ENCODE measurements at places on chromosomes 6 and 20.
A peak's percentile ranks its signal among the peaks of the same experiment; 100 is the strongest.

DNA sequence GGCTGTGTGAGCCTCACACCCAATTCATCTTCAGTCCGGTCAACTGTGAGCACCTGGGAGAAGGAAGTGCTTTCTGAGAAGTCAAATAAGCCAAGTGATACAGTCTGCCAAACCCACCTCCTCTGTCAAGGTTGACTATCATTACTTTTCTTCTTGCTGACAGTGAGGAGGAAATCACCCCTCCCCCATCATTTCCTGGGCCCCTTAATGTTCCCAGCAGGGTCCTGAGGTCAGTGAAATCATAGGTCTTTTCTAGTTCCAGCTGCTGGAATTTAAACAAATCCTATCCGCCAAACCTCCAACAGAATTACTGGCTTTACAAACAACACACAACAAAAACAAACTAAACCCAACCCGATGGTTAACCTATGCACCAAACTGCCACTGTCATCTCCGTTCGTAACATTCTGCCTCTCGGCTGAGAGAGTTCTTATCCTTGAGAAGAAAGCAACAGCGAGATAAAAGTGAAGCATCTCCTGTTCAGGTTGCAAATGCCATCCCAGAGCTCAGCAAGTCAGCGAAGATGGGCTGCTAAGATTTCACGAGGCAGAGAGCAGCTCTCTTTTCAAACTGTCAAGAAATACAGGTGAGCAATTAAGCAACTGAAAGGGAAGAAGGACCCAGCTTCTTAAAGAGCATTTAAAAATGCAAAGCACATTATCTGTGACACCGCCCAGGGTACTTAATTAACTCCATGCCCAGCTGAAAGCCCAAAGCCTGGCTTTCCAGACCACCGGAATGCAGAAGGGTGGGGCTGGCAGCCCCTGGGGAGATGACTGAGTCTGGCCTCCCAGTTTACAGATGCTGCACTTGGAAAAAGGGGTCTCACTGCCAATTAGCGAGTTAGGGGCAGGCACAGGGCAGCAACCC, 24.7 kb downstream of the GFOD1 start:
- no peak for DNase-seq

DNA sequence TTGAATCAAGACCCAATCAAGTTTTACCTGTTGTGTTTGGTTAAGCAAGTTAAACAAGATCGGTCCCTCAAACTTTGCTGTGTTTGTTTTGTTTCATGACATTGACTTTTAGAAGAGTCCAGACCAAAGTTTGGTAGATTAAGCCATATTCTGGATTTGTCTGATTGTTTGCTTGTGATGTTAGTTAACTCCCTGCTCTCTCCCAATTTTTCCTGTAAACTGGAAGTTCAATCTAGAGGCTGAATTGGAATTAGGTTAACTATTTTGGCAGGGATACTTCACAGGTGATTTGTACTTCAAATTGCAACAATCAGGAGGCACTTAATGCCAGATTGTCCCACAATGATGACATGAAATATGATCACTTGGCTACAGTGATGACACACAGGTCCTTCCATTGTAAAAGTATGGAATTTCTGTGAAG, 13.6 kb upstream of the SH3BGRL2 start:
- DNase-seq = no peak

- DNase-seq = no peak
Observed at GRCh38 chr6:99606656-99607415, at the start of gene PRDM13. TSS of gene PRDM13 (plus strand) at chr6:99606833. CDS start at chr6:99607035, 202 bp downstream.

GRCh38 chr20:709423-709822, 33.8 kb upstream of the SCRT2 start:
- no peak for DNase-seq

- no peak for DNase-seq
Observed at GRCh38 chr6:160837146-160837545, 135.1 kb downstream of the PLG start.

GRCh38 chr6:34391786-34392496, 528 bp downstream of the NUDT3 start:
- peak; percentile 51 for DNase-seq

DNA sequence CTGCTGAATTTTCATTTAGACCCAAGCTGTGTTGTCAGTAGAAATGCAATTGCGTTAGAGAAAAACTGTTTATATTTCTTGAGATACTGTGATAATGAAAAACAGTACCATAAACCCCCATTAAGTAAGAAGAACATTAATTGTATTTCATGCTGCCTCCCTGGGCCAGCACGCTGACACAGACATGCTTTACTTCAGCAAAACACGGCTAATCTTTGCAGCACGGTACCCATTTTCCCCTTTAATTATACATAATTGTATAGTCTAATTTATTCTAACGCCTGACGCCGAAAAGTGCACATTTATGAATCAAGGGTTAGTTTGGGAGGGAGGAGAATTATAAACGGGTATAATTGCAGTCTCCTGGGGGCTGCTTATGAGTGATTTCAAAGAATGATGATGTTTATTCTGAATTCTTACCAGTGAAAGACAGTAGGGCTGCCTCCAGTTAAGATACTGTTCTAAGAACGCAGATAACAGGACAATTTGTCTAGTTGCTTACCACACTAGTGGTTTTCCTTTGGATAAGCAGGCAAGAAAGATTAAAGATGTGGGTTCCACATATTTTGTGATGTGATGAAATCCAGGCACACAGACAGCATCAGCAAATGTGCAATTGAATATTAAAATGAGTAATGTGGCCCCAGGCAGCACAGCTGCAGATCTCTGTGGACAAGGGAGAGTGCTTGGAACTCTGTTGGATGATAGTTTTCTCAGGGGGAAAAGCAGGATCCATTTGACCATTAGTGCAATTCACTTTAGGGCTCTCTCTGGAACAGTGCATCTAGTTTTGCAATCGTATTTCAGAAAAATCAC, 4.7 kb upstream of the SULF2 start:
- no peak for DNase-seq

GRCh38 chr20:46022411-46023147, 6.4 kb upstream of the SLC12A5 start:
- no peak for DNase-seq

GRCh38 chr6:37180075-37180474, 10.1 kb downstream of the PIM1 start:
- DNase-seq = no peak

- no peak for DNase-seq
Observed at GRCh38 chr20:63751471-63752271, 12.1 kb downstream of the SLC2A4RG start.

DNA sequence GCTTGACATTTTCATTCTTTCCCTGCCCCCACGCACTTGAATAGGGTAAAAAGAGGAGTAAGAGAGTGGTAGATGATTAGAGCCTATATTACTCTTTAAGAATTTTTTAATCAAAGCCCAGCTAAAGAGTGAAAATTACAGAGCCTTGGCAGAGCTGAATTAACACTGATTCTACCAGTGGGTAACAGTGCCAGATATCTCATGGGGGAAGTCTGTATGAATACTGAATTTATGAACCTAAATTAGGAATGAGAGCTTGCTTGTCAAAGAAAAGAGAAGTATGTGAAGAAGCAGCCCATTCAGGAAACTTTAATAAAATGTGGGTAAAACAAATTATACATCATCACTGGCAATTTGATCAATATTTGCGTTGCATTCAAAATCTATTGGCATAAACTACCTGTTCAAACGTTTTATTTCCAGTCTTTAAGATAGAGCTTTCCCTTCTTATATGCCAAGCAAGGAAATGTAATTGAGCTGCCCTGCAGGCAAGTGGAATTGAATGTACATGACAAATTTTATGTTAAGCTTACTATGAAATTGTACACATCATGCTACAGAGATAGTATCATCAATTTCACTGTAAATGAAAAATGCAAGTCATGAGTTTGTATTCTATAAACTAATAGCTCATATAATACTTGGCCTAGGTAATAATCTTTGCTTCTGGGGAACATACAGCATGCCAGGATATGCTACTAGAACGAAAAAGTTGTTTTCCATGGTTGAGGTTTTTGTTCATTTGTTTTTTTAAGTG, 14.5 kb downstream of the SOBP start:
- no peak for DNase-seq

DNA sequence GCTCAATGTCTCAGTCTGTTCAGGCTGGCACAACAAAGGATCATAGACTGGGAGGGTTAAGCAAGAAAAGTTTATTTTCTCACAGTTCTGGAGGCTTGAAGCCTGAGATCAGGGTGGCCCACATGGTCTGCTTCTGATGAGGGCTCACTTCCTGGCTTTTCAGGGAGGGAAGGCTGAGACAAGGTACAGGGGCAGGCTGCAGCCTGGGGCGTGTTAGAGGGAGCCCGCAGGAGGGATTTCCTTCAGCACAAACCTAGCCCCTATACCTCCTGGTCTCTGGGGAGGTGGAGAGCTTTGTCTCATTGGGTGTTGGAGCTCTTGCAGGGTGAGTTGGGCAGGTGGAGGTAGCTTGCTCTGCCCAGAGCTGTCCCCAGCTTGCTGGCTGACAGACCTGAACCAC, 81.1 kb upstream of the GPR6 start:
- no peak for DNase-seq

DNA sequence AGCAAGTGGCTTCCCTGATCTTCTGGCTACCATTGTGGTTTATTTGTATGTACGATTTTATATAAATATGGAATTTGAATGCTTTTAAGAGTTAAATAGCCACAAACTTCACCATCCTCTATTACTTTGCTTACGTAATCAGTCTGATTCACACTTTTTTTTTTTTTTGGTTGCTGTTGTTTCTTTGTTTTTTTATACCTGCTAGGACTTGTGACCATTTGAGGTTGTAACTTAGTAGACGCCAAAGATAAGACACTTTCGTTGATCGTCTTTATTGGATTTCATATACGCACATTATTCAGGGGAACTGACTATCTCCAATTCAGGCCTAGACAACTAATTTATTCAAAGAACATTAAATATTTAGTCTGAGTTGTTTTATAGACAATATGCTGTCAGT, 559.0 kb downstream of the CBLN4 start:
- no peak for DNase-seq

Measured in DMS 273 treated with DMSO at 0.1 percent for 48 hours (cell line).